CD4-positive, alpha-beta T cell treated with Interleukin-1 beta for 1 hour (primary cell): ENCODE measurements at places on chromosomes 4 and X.
A peak's percentile ranks its signal among the peaks of the same experiment; 100 is the strongest.

DNA sequence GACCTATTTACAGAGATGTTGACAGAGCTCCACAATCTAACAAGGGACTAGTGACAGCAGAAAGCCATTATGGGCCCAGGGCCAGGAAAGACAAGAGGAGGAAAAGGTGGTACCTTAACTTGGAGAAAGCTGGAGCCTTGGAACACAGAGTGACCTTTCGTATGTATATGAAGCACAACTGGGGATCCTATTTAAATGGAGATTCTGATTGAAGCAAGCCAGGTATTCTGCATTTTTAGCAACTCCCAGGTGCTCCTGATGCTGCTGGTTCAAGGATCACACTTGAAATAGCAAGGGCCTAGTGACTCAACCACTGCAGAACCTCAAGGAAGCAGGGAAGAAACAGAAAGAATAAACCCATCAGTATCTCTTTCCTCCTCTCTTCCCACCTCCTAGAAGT is 99.4 kb downstream of the TMEM47 start:
- no peak for DNase-seq

DNA sequence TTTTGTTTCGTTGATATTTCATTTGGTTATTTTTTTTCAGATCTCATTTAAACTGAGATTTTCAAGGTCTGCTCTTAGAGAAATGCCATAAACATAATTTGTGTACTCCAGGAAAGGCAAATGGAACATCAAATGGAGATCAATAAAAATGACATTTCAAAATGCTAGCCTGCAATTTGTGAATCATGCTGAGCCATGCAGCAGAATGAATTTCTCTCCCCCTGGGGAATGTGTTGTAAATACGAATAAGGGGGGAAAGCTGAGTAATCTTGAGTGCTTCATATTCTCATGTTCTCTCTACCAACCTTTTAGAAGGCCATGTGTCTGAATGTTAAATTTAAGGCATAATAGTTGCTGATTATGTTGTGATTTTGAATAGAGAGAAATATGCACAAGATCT is 7.8 kb downstream of the ZCCHC4 start:
- no peak for DNase-seq

GRCh38 chrX:139974471-139974870 is 9.2 kb upstream of the CXorf66 start:
- no peak for DNase-seq

DNA sequence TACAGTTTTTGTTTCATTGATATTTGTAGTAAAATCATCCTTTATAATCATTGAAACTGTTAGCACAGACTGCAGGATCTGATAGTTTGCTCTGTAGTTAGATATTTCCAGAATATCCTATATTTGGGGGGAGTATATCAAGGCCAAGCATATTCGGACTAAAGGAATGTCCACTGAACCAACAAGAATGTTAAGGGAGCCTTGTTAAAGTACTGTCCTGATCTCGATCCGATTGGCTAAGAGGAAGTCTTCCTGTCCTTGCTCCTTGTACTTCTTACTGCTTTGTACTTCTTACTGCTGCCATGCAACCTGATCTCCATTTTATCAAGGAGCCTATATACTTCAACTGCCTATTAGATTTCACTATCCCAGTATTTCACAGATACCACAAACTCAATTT is 449.3 kb downstream of the RPA4 start:
- DNase-seq: no peak

GRCh38 chr4:8201321-8201781 is 2.3 kb downstream of the SH3TC1 start:
- peak; percentile 69 for DNase-seq

DNA sequence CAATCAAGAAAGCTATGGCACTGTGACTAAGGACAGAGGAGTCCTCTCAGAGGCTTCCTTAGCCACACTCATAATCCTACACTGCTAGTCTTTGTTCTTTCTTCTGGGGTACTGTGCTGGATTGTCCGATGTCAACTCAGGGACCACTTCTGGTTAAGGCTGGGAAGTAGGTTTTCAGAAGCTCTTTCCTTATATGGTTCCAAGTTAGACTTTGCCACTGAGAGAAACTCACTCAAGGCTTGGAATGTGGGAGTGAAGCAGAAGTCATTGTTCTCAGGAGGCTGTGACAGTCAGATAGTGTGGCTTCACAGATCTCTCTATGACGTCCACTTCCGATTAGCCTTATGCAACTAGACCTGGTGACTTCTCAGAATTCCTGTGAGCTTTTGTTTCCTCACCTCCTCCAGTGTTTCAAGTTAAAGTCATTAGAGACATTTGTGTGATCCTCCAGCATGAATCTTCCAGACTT is 317.3 kb upstream of the F9 start:
- no peak for DNase-seq

GRCh38 chrX:112473654-112474053 is 206.1 kb downstream of the LHFPL1 start:
- DNase-seq: no peak
